Activated CD8-positive, alpha-beta T cell treated with anti-CD3 and anti-CD28 coated beads, Interleukin-2, amount 10 ng/mL, durations not matched to agents 7 days and 5 days (primary cell): ENCODE measurements at places on chromosomes 2 and 18.

- no peak for DNase-seq
These were observed 40.3 kb downstream of the METTL8 start for GRCh38 chr2:171393487-171393886.

- no peak for DNase-seq
These were observed 52.0 kb downstream of the PXDN start for GRCh38 chr2:1692342-1692741.

DNA sequence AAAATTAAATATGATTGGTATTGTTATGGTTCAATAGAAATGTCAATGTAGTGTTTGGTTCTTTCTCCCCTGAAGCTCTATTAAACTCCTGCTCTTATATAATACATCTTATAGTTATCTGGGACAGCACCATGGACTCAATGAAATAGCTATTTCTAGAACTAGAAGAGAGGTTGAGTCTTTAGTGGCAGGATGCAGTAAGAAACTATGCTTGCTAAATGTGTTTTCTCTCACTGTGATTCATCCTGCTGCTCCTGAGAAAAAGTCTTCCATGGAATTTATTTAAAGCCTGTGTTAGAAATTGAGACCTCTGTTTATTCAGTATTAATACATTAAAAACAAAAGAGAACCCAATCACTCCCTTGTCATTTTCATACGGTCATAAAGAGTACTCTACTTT, 61.5 kb downstream of the G6PC2 start:
- no peak for DNase-seq

DNA sequence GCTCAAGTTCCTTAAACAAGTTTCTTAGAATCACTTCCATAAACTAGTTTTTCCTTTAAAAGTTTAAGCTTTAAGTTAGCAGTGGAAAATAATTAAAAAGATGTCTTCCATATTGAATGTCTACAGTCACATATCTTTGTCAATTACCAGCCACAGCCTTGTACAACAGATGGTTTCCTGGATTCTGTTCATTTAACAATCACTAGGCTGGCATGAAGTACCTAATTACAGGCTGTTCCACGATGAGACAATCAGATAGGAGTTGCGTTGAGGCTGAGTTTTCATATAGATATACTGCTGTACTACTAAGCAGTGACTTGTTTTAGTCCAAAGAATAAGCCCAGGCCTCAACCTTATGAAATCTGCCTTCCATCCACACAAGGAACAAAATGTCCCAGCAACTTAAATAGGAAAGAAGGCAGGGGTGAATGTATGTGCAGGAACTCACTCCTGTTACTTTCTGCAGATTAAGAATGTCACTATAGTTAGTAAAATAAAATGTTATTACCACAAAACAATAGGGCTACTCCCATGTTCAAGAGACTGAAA, 131.0 kb downstream of the ZAP70 start:
- DNase-seq = no peak

- no peak for DNase-seq
These were observed 661 bp upstream of the MGAT5 start for GRCh38 chr2:134253117-134253704.

DNA sequence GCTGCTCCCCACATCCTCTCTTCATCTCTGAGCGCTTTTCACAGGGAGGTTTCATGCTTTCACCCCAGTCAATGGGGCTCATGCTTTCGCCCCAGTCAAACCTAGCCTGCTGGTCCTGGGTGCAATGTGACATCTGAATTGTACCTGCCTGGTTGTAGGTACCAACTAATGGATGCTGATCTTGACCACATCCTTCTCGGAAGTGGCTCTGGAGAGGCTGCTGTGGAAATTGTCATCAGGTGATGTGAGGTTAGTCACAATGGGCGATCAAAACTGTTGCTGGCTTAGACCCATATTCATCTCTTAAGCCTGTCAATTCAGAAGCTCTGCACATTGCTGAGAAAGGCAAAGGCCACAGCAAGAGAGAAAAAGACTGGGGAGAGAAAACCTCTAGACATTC, 32.7 kb upstream of the ALKAL2 start:
- no peak for DNase-seq
